ENCODE measurements at places on chromosomes 1 and 21. TPM values are rescaled to one million over a fixed set of nuclear protein-coding genes. Genes with fewer than 3 reads are reported as not detected.

GRCh38 chr1:172485626-172486025 lies 41.8 kb upstream of the PIGC start:
- no peak for DNase-seq
- H3K27ac ChIP-seq: no peak overlapping the region
- H3K27me3 ChIP-seq: peaks cover 4% of the 10 kb centered on the region
- no peaks in the 10 kb centered on the region for H3K36me3 ChIP-seq

DNA sequence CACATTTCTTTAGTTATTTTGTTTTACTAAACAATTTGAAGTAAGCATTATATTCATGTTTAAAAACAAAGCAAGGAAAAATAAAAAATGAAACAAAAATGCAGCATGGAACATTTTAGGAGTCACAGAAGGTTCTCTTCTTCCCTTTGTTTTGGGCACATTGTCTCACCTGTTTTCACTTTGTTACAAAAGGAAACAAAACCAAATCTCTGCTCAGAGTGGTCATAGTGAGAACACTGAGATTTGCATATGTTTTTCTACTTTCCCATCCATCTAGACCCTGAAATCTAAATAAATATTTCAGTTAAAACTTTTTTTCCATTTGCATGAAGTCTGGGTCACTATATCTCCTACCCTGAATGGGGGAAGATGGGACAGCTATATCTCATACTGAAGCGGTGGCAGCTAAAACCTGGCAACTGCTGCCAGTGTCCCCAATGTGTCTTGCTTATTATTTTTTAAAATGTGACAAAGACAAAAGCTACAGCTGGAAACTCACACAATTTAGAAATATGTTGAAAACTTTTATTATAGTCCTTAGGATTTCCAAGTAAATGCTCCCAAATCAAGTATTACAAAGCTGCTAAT lies 3.5 kb downstream of the EXOC8 start:
- no peak overlapping the region for H3K27ac ChIP-seq
- DNase-seq: no peak
- H3K27me3 ChIP-seq: no peaks in the 10 kb centered on the region
- peaks cover 12% of the 10 kb centered on the region for H3K36me3 ChIP-seq

DNA sequence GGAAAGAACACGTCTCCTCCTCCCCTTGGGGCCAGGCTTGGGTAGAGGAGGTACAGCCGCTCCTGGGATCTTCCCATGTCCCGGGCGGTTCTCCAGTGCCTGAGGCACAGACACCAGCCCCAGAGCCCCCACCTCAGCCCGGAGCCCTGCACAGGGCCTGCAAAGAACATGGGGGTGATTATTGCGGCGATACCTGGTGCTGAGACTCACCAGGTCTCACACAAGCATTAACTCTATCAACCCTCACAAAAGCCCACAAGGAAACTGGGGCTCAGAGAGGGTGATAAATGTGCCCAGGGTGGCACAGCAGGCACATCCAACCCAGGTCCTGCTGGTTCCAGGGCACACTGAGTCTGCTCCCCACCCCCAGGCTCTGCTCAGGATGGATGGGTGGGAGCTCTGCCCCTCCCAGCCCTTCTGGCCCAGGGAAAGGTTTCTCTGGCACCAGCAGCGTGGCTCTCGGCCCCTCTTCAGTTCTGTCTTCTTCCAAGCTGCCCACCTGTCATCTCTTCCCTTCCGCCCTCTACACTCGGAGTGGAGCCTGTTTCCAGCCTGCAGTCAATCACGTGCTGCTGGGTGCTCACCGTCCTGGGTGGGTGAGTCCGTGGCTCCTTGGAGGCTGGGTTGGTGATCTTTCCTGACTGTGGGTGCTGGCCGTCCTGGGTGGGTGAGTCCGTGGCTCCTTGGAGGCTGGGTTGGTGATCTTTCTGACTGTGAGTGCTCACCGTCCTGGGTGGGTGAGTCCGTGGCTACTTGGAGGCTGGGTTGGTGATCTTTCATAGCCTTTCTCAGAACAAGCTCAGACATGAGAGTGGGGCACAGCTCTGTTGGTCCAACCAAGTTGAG lies 53.6 kb upstream of the AJAP1 start:
- DNase-seq: no peak
- no peak overlapping the region for H3K4me3 ChIP-seq
- no peak overlapping the region for H3K27ac ChIP-seq
- no peaks in the 10 kb centered on the region for H3K27me3 ChIP-seq
- H3K4me1 ChIP-seq: no peaks in the 10 kb centered on the region

DNA sequence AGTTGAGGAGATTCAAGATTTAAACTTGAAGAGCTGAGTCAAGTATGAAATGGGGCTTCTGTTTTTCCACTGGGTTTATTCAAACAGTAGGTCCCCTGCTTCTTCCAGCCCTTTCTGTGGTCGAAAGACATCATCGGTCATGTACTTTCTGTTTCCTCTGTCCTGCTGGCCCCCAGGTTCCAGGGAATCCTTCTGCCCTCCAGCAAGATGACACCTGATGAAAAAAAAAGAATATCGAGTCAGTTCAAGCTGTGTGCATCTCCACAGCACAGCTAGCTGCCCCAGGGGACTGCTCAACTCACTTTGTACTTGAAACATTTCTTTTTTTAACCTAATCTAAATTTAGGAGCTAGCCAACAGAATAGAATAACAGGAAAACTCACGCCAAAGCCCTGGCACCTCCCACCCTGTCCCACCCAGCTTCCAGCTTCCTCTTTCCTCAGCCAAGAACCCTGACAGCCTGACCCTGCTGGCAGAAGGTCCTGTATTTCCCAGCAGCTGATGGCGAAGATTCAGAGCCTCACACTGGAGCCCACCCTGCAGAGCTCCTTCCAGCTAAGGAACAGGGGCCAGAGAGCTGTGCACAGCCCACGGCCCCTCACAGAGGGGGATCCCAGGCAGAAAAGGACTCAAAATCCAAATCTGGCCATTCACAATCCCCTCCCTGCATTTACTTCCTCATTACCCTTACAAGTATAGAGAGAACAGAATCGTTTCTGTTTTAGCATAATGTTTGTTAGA lies 176.5 kb downstream of the PSMG1 start:
- no peaks in the 10 kb centered on the region for H3K36me3 ChIP-seq
- H3K4me3 ChIP-seq: no peak overlapping the region
- peaks cover 26% of the 10 kb centered on the region for H3K4me1 ChIP-seq
- no peak for DNase-seq

GRCh38 chr1:241934866-241935265 lies 22.7 kb upstream of the BECN2 start:
- H3K4me3 ChIP-seq: no peak overlapping the region
- H3K27ac ChIP-seq: no peak overlapping the region
- DNase-seq: no peak
- H3K36me3 ChIP-seq: no peaks in the 10 kb centered on the region

DNA sequence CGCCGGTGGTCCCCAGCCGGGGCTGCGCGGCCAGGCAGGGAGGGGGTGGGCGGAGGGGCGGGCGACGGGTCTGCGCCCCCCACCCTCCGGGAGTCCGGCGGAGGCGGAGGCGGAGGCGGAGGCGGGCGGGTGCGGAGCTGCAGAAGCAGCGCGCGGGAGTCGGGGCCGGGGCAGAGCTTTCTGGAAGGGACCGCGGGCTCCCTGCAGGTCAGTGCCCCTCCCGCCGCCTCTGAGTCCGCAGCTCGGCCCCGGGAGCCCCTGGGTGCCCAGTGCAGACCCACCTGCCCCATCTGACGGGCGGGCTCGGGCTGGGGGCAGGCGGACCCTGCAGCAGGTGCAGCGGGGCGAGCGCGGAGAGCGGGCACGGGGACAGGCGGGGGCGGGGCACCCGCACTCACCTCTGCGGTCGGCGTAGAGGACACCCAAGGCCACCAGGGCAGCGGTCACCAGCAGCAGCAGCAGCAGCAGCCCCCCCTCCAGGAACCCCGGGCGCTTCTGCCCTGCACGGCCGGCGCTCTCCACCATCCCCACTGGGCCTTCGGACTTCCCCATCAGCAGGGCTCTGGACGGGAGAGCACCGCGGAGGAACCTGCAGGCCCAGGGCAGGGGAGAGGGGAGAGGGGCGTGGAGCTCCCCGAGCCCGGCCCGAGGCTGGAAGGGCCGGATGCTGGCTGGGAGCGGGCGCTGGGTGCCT lies 3.7 kb downstream of the MMEL1 start:
- H3K27me3 ChIP-seq: peaks cover 20% of the 10 kb centered on the region
- no peak overlapping the region for H3K4me3 ChIP-seq
- no peak for DNase-seq
- no peak overlapping the region for H3K27ac ChIP-seq

GRCh38 chr21:43937891-43938309 lies 72.9 kb downstream of the AGPAT3 start:
- peaks cover 12% of the 10 kb centered on the region for H3K4me1 ChIP-seq
- H3K27ac ChIP-seq: no peak overlapping the region
- H3K36me3 ChIP-seq: no peaks in the 10 kb centered on the region
- no peak overlapping the region for H3K4me3 ChIP-seq
- H3K27me3 ChIP-seq: no peaks in the 10 kb centered on the region

GRCh38 chr1:38360807-38361206 lies 314.2 kb upstream of the POU3F1 start:
- no peaks in the 10 kb centered on the region for H3K4me1 ChIP-seq
- no peaks in the 10 kb centered on the region for H3K36me3 ChIP-seq
- no peaks in the 10 kb centered on the region for H3K27me3 ChIP-seq
- no peak overlapping the region for H3K27ac ChIP-seq
- no peak overlapping the region for H3K4me3 ChIP-seq

INKA2 gene
- 1.4 TPM for total RNA-seq

DNA sequence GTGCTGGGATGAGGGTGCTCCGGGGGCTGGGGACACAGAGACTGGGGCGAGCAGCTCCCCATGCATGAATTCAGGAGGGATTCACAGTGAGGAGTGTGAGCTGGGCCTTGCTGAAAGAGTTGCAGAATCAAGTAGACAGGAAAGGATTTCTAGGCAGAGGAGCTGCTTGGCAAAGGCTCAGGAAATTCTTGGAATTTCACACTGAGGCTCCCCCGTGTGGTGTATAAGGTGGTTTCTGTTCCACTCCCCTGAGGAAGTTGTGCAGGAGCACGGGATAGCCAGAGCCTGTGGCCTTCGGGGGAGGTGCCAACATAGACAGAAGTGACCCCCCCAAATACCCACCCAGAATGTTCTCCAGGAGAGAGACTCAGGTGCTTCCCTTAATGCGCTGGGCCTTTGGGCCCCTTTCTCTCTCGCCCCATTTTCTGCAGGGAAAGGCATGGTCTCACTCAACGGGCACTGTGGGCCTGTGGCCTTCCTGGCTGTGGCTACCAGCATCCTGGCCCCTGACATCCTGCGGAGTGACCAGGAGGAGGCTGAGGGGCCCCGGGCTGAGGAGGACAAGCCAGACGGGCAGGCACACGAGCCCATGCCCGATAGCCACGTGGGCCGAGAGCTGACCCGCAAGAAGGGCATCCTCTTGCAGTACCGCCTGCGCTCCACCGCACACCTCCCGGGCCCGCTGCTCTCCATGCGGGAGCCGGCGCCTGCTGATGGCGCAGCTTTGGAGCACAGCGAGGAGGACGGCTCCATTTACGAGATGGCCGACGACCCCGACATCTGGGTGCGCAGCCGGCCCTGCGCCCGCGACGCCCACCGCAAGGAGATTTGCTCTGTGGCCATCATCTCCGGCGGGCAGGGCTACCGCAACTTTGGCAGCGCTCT lies 58.5 kb upstream of the ACTL8 start:
- H3K4me1 ChIP-seq: no peaks in the 10 kb centered on the region
- H3K4me3 ChIP-seq: no peak overlapping the region
- no peak overlapping the region for H3K27ac ChIP-seq
- DNase-seq: no peak
- H3K36me3 ChIP-seq: no peaks in the 10 kb centered on the region

DNASE2B gene
- not detected for total RNA-seq

RIMKLA gene
- total RNA-seq: 0.39 TPM

HEATR1 gene
- 35.3 TPM for total RNA-seq

All from natural killer cell (primary cell).